ENCODE measurements at places on chromosomes 13 and 19.

DNA sequence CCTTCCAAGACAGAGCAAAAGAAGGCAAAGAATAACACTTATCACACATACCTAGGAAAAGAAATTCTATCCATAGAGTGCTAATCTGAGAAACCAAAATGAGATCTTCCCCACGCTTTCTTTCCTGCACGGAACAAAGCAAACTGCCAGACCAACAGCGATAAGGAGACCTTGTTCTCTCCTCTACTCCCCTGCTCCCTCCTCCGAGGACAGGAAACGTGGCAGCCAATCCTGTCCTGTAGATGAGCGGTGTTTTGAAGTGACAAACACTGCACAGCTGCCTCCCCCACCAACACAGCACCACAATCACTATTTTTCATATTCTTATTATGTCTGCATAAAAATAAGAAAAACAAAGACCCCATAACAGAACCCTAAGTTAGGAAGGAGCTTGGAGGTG lies 113.9 kb upstream of the IRS2 start:
- no peak overlapping the region for H3K27ac ChIP-seq
- H3K4me1 ChIP-seq = no peaks in the 10 kb centered on the region
- H3K4me3 ChIP-seq = no peak overlapping the region
- H3K27me3 ChIP-seq = peaks cover 1% of the 10 kb centered on the region
- no peaks in the 10 kb centered on the region for H3K36me3 ChIP-seq

DNA sequence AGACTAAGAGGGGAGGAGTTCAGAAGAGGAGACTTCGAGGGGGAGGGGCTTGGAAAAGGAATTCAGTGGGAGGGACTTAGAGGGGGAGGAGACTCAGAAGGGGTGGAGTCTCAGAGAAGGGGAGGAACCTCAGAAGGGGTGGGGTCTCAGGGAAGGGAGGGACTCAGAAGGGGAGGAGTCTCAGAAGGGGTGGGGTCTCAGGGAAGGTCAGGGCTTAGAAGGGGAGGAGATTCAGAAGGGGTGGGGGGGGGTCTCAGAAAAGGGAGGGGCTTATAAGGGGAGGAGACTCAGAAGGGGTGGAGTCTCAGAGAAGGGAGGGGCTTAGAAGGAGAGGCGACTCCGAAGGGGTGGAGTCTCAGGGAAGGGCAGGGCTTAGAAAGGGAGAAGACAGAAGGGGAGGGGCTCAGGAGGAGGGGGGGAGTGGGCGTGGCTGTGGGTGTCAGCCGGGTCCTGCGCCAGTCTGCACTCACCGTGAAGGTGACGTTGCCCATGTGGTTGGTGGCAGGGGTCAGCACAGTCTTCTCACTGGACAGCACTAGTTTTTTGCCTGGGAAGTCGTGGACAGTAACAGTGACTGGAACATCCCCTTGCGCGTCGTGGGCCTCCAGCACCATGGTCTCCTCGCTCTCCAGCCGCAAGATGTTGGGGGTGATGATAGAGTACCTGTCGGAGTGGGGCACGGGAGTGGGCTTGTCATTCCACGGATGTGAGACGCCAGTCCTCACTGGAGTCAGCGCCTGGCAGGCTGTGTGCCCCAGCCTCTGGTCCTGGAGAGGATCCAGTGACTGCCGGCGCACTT lies 1.5 kb downstream of the C3 start:
- H3K4me3 ChIP-seq = no peak overlapping the region
- H3K36me3 ChIP-seq = no peaks in the 10 kb centered on the region
- peaks cover 10% of the 10 kb centered on the region for H3K27me3 ChIP-seq
- H3K27ac ChIP-seq = no peak overlapping the region

DNA sequence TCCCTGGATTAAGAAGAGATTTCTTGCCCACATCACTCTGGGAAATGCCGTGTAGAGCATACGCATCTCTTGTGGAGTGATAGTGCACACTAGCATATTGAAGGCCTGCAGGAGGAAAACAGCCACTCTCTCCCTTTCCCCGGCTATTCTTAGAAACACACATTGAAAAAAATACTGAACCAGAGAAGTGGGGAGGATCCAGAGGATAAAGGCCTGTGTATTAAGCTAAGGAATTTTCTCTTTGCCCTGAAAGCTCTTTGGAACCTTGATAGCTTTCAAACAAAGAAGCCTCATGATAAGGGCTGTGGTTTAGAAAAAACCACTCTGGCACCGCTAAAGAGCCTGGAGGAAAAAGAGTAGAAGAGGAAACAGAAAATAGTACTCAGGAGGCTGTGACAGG lies 386.1 kb upstream of the NBEA start:
- H3K36me3 ChIP-seq = no peaks in the 10 kb centered on the region
- H3K27ac ChIP-seq = no peak overlapping the region
- H3K4me3 ChIP-seq = no peak overlapping the region
- DNase-seq = no peak
- H3K4me1 ChIP-seq = no peaks in the 10 kb centered on the region
- H3K27me3 ChIP-seq = peaks cover 21% of the 10 kb centered on the region

DNA sequence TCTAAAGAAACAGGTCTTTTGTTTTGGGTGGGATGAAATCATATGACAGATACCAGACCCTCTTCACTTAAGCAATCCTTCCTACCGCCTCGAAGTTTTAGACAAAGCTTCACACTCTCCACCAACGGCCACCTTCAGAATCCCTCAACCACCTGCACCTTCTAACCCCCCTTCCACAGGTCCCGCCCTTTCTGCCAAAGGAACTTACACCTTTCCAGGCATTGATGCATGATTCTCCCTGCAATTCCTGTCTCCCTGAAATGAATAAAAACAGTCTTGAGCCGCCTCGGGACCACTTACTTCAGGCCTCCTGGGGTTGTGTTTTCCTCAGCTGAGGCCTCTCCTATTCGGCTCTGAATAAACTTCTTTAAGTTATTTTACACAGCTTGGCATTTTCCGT lies 859 bp downstream of the ZNF433 start:
- H3K4me1 ChIP-seq = peaks cover 19% of the 10 kb centered on the region
- peaks cover 12% of the 10 kb centered on the region for H3K36me3 ChIP-seq
- no peaks in the 10 kb centered on the region for H3K27me3 ChIP-seq

DNA sequence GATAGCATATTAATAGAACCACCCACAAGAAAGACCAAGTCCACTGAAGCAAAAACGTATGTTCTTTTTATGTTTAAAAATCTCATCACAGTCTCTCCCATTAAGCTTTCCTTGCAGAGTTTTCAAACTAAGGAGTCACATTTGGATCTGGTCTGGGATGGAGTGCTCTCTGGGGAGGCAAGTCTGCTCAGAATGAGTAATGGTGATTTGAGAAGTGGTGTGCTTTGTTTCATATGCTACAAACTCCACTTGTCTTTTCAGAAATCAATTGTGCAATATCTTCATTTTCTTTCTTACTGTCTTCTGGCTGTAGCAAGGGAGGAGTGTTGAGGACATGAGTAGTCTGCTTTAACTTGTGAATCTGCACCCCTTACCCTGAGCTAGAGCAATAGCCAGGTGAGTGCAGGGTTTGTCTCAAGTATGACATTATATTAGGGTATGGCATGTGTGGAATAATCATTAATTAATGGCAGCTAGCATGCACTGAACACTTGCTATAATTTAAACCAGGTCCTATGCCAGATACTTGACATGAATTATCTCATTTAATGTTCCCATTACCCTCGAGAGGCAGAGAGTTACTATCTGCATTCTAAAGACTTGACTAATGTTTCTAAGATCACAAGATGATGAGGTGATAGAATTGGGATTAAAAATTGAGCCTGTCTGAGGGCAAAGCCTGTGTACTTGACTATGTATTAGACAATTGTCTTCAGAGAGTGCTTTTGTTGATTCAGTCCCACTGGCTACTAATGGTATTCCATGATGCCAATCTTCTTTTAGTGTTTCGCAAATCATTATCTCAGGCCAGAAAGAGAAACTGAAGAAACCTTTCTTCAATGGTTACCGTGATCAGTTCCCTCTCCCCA lies 171.8 kb downstream of the GPC6 start:
- no peak overlapping the region for H3K4me3 ChIP-seq
- H3K36me3 ChIP-seq = no peaks in the 10 kb centered on the region

DNA sequence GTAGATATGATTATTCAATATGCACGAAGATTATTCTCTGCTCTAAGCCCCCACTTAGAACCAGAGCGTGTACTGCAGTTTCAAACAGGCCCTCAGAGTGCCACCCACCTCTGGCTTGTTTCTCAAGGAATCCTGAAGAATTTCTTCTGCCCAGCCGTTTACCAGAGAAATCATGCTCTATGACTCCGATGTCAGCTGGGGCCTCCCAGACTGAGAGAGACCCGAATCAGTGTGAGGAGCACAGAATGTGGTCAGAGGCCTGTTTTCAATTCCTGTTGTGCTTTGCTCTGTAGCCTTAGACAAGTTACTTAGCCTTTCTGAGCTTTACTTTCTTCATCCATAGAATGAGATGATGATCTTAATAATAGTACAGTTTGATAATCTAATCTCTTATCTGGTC lies 5.5 kb downstream of the PNMA8C start:
- no peaks in the 10 kb centered on the region for H3K36me3 ChIP-seq
- peaks cover 46% of the 10 kb centered on the region for H3K27me3 ChIP-seq
- H3K4me3 ChIP-seq = no peak overlapping the region

DNA sequence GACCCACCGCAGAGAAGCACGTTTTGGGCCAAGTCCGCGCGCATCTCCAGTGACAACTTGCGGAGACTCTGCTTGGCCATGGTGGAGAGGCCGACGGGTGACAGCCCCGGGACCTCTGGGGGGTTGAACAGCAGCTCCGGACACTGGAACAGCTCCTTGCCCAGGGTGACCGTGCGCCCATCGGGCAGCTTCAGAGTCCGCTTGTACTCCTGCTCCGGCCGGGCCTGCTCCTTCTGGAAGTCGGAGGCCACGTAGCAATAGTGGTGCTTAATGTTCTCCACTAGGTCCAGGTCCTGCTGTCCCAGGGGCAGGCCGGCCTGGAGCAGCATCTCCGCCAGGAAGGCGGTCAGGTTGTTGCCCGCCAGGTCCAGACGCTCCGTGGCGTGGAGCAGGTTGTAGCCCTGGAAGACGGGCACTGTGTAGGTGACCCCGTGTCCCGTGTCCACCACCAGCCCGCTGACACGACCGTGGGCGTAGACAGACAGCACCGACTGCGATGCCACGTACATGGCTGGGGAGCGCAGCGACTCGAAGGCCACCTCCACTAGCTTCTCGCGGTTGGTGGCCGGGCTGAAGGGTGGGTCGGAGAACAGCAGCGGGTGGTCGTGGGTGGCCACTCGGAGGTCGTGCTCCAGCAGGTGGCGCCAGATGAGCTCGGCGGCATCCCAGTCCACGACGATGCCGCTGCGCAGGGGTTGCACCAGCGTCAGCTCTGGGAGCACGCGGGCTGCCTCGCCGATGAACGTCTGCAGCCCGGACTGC lies 743 bp downstream of the ACTL9 start:
- H3K27me3 ChIP-seq = peaks cover 2% of the 10 kb centered on the region
- H3K4me1 ChIP-seq = peaks cover 14% of the 10 kb centered on the region
- H3K27ac ChIP-seq = no peak overlapping the region
- H3K36me3 ChIP-seq = no peaks in the 10 kb centered on the region

- peaks cover 24% of the 10 kb centered on the region for H3K36me3 ChIP-seq
- peaks cover 13% of the 10 kb centered on the region for H3K4me1 ChIP-seq
- DNase-seq = no peak
- no peak overlapping the region for H3K4me3 ChIP-seq
These were observed 16.6 kb downstream of the DDX39A start for GRCh38 chr19:14402332-14403144.

Measured in naive thymus-derived CD8-positive, alpha-beta T cell (primary cell).